ENCODE measurements at places on chromosomes 16 and 17.

GRCh38 chr17:49985310-49985990 is 9.6 kb downstream of the DLX3 start:
- DNase-seq = no peak

DNA sequence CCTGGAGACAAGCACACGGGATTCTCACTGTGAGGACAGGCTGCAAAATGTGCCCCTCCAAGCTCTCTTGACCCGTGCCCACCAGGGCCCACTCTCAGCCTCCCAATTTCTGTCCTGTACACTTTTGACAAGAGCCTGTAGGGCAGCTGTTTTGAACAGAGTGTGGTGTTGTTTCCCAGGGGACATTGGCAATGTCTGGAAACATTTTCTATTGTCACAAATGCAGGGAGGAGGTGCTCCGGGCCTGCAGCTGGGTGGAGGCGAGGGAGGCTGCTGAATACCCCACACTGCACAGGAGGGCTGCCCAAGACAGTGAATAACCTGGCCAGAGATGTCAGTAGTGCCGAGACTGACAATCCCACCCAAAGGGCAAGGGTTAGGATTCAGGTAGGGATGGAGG is 10.5 kb downstream of the CEP295NL start:
- no peak for DNase-seq

DNA sequence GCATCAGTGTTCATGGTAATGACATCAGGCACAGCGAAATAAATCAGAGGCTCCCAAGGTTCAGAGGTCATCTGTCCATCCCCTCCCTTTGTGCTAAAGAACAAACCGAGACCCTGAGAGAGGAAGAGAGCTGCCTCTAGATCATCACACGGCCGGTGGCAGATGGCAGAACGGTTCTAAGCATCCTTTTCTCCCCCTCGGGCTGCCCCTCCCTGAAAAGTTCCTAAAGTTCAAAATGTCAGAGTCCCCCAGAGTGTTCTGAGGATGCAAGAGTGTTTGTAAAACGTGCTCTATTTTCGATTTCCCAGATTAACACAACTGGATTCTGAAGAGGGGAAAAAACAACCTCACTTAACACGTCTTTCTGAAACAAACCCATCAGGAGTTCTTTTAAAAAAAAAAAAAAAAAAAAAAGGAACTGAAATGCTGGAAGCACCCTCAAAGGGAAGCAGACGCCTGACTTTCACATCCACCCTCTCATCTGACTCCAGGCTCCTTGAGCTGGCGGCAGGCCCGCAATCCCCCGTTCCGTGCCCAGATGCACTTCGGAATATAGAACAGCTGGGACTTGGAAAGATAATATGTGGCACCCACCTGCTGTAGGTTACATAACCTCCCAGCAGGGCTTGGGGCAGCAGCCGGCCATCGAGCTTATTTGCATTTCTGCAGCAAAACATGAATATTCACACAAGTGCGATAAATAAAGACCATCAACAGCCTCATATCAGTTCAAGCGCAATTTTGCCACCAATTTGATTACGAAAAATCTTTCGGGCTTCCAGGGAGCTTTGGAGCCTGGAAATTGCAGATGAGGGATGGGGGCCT is 115.5 kb upstream of the SMURF2 start:
- peak; percentile 79 for DNase-seq

GRCh38 chr17:6713130-6713917 is at the start of gene SLC13A5:
SLC13A5 (minus strand) TSS chr17:6713369; CDS start chr17:6713333, 36 bp downstream.
- DNase-seq = peak; percentile 74

DNA sequence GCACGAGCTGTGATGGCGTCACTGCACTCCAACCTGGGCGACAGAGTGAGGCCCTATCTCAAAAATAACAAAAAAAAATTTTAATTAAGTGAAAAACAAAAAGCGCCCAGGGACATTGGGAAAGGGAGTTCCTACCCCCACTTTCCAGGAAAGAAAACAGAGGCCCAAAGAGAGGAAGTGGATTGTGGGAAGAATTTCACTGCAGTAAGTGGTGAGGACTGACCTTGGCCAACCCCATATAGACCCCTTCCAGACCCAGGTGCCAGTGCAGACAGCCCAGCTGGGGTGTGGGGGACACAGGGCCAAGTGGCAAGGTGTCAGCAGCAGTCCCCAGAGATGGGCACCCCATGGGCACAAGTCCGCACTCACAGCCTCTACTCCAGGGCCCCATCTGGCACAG is 29.0 kb upstream of the KRT17 start:
- DNase-seq = no peak

DNA sequence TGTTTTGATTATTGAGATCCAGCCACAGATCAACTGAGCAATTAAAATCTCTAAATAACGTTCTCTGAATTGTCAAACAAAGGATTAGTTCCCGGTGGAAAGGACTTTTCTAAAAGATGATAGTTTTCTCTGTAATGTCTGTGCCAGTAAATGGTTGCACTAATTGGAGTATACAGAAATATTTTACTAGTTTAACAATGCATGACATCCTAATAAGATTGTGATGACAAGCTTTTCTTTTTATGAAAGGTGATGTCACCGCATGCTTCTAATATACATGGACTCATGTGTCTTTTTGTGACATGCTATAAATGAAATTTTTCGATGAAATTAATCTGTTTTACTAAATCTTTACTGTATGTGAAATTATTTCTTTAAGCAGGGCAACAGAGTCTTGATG is 211.1 kb downstream of the IRX3 start:
- no peak for DNase-seq

DNA sequence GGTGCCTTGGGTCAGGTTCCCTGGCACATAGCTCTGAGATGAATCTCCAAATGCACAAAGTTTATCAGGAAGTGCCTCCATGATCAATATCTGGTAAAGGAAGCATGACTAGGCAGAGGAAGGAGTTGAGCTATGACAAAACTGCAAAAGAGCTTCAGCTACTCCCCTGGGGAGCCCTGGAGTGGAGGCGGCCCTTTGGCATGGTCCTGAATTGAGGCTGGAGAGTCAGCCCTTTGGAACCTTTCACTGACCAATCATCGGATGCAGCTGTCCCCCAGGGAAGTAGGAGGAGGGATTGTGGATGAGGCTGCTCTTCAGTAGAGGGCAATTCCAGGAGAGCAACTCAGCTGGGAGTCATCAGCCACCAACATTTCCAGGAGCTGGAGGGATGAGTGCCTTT is 46.1 kb upstream of the NLRP1 start:
- DNase-seq = no peak

- DNase-seq = no peak
These were observed 49.4 kb downstream of the BEAN1 start for GRCh38 chr16:66476328-66477027.

DNA sequence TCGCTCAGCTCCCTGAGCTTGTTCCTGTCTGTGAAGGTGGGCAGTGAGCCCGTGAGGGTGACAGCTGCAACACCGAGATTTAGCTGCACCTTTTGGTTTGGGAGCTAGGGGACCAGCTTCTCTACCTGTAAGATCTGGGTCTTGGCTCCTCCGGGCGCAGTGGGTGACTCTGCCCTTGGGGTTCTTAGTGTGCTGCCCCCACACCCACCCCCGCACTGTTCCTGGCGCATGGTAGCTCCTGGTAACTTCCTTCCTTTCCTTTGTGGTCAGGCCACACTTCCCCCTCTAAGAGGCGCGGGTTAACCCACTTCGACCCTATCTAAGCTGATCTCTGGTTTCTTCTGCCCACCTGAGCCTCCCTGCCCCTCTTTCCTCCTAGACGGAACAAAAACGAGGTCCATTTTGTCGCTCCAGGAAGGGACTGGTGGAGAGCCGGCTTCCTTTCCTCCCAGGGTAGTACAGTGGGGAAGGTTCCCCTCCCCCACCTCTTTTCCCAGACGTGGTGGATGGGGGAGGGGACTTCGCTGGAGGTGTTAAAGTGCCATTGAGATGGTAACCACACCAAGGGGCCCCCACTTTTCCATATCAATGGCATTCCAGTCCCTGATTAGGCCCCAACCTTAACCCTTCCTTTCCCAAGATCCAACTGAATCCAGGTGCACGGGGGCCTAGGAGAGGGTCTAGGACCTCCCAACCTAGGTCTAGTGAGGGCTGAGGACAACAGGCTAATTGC is 4.6 kb upstream of the CLDN9 start:
- no peak for DNase-seq

GRCh38 chr17:28124962-28125361 is 82.5 kb downstream of the NLK start:
- DNase-seq = no peak

- DNase-seq = no peak
These were observed 32.0 kb downstream of the POLR3E start for GRCh38 chr16:22329199-22329695.

GRCh38 chr17:2054262-2054511 is 716 bp upstream of the HIC1 start:
- no peak for DNase-seq

DNA sequence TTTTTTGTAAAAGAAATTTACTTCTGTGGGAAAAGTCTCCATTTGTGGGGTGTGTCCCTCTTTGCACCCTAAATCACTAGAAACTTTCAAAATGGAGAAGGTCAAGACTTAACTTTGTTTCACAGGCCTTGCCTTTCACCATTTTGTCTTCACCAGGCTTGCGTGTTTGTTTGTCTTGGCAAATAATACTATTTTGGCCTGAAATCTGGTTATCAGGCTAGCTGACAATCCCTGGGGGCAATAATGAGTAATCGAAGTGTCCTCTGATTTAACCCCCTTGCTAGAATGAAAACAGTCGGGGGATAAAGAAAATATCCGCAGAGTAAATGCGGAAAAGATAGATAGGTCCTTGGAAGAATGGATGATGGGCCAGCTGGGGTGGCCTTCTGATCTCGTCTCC is 34.5 kb downstream of the SLC39A11 start:
- no peak for DNase-seq

DNA sequence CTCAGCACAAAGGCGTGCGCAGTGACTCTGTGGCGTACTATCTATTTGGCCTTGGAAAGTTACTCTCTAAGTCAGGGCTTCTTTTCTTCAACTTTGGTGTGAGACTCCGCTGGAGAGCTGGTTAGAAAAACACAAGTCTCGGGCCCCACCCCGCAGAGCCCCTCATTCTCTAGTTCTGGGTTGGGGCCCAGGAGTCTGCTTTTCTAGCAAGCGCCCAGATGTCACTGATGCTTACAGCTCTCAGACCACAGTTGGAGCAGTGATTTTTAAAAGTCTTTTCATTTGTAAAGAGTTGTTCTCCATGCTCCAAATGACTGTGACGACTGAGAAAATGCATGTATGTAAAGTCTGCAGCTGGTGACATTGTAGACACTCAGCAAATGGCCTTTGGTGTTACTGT is 582.3 kb downstream of the WWOX start:
- no peak for DNase-seq

DNA sequence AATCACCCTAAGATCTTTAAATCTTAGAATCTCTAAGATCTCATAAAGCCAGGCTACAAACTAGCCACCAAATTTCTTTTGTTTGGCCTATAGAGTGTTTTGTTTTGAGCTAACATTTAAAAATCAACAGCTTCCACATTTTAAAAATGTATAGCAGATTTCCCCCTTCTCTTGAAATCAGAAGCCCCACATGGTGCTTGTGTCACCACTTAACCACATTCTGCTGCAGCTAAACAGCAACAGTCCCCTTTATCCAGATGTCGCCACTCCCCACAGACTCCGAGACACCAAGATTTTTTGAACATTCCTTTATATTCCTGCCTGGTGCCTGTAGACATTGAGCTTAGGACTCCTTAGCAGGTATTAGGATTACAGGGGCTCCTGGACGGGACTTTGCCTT is 16.0 kb downstream of the GUCY2D start:
- DNase-seq = no peak

GRCh38 chr17:18248300-18248731 is 10.2 kb downstream of the FLII start:
- peak; percentile 80 for DNase-seq

DNA sequence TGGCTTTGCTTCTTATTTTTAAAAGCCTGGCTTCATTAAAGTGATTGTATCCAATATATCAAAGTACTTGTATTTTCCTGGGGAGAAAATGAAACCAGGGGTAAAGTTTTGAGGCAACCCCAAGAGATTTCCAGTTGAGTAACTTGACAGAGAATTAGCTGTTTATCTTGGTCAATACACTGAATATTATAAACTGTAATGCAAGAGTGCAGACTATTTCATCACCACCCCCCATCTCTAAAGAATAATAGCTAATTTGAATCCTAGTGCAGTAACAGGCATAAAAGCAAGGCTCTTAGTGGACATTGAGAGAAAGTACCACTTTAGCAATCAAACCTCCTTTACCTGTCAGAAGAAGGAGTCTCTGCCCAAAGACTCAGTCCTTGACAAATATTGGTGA is 27.0 kb downstream of the IRX6 start:
- DNase-seq = no peak

DNA sequence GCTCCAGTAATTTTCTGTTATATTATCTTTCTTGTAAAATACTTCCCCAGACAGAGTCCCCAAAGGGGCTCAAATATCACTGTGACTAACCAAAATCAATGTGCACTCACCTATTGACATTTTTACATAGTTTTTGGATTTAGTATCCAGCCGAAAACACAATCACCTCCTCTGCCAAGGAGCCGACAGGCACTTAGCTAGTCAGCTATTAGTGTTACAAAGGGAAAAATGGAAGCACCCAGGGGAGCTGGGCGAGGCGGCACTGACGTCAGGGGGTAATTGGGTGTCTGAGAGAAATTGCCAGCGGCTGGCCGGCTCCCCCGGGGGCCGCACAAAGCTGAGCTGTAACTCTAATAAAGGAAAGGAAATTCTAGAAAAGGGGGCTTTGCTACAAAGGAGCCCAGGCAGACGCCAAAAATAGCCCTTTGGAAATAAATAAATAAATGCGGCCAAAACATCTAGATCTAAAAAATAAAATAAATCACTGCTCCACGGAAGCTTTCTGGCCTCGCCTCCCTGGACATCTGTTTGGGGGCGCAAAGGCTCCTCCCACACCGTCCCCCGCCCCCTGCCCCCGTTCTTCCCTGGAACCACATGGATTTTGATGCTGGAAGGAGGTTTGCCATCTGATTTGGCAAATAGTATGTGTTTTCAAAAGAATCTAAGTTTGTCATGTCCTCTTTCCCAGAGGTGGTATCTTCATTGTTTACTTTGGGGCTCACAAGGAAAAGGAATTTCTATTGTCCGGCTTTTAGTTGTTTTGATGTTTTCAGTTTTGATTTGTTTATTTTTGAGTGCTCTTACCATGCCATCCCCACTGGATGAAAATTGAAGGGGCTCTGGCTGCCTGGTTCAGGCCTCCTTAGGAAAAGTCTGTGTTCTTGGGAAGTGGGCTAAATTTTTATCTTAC is 156.7 kb downstream of the ZNF423 start:
- DNase-seq = peak; percentile 47
